ENCODE measurements at places on chromosomes 13 and 19.
A peak's percentile ranks its signal among the peaks of the same experiment; 100 is the strongest.

DNA sequence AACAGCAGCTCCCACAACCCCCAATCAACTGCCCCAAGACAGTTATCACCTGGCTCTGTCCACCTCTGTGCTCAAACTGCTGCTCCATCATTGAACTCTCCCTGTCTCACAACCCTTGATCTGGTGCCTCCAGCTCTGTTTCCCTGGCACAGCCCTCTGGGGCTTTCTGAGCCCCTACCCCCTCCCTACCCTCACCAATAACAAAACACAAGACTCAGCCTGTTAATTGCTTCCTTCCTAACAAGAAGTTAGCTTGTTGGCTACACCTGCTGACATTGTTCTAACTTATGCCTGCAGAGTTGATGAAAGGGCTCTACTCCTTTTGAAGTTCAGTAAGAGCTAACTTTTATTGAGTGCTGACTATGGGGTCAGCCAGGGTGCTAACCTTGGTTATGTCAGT, 99.4 kb upstream of the FNDC3A start:
- DNase-seq, result no peak

DNA sequence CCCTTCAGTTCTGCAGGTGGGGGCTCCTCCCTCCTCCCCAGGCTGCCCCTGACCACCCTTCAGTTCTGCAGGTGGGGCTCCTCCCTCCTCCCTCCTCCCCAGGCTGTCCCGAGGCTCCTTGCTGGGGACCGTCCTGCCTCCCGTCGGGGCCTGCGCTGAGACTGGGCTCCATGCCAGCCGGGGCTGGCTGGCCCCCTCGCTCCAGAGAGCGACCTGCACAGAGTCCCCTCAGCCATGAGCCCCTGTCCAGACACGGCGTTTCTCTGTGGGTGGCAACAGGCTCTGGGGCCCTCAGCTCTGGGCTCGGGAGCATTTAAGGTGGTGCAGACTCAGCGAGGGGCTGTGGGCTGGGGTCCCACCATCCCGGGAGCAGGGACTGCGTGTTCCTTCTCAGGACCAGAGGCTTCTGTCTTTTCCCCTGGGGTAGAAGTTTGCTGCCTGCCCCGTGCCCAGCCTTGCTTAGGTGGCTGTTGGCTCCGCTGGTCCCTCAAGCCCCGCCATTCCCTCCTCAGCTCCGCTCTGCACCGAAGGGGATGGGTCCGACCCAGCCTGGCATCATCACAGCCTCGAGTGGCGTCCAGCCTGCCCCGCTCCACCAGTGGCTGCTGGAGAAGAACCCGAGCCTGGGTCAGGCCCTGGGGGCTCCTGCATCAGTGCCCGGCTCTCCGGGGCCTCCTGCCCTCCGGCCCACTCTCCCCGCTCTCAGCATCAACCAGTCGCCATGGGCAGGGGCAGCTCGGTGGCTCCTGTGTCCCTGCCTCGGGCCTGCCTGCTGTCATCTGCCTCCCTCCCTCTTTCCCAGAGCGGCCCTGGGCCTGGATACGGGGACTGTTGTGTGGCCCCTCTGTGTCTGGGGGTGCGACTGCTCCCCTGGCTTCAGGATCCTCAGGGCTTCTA, 27.6 kb downstream of the CSNK1G2 start:
- no peak for DNase-seq

DNA sequence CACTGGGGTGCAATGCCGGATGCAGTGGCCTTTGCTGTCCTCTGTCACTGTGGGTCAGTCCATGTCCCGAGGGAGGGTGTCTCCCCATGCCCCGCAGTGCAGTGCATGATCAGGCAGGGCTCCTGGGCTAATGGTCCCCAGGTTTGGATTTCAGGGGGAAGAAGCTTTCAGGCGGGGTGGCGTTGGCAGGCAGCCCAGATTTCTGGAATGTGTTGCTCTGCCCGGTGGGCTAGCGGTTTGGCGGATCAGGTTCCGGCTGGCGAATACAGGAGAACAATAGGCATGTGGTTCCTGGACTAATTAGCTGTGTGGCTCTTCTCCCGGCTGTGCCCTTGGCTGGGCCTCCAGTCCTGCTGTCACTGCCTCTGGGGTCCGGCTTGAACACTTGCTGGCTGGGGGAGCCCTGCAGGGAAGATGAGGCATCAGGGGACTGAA, 141.3 kb downstream of the FGF9 start:
- DNase-seq, result no peak

DNA sequence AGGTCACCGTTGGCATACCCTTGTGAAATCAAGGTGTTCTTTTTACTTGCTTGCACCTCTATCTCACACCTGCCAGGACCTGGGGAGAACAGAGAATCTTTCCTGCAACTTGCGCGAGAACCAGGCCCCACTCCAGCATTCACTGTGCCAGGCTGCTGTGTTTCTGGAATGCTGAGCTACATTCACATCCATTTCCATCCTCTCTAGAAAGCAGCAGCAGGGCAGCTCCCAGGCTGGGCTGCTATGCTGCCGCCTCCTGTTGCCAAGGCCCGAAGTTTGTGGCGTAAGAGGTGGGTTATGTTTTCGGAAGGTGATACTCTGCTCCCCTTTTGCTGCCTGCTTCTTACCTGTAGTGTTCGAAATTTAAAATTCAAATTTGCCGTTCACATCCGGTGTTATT, 464.1 kb downstream of the KLF5 start:
- DNase-seq, result peak; percentile 68

- DNase-seq, result no peak
These were observed 6.3 kb downstream of the MIDN start for GRCh38 chr19:1254530-1255185.

DNA sequence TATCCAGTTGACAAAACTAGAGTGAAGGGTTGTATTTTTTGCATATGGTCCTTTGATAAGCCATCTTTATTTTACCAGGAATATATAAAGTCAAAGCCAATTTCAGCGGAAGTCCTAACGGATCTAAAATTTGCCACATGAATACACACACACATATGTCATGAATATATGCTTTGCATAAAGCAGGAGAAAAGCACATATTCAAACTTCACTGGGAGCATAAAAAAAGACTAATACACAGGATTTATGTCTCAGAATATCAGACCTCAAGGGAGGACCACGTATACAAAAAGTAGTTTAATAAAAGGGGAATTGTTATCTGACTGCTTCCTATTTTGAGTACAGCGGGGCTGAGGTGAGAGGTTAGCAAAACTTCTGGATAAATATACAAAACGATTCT, 308.7 kb downstream of the PCDH9 start:
- DNase-seq, result no peak

DNA sequence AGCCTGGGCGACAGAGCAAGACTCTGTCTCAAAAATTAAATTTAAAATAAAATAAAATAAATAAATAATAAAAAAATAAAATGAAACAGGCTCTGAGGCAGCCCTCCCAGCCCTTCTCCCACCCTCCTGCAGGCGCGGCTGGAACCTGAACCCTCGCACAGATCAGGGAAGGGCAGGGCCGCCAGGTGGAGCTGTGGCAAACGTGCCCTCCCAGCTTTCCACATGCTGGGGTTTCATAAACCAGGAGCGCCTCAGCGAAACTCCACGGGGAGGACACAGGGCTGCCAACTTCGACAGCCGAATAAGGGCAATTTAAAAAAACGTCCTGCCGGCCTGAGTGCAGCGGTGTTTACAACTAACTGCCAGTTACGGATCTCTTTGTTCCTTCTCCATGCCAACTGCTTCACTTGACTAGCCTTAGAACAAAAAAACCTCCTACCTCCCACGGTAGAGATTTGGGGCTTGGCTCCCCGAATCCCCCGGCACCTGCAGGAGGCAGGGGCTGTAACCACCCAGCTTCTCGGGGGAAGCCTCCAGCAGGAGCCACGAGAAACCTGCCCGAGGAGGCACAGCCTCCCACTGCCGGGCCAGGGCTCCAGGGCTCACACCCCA, 15.9 kb downstream of the ZNF787 start:
- no peak for DNase-seq

- no peak for DNase-seq
These were observed 4.0 kb upstream of the PNMA8B start for GRCh38 chr19:46499692-46500091.

DNA sequence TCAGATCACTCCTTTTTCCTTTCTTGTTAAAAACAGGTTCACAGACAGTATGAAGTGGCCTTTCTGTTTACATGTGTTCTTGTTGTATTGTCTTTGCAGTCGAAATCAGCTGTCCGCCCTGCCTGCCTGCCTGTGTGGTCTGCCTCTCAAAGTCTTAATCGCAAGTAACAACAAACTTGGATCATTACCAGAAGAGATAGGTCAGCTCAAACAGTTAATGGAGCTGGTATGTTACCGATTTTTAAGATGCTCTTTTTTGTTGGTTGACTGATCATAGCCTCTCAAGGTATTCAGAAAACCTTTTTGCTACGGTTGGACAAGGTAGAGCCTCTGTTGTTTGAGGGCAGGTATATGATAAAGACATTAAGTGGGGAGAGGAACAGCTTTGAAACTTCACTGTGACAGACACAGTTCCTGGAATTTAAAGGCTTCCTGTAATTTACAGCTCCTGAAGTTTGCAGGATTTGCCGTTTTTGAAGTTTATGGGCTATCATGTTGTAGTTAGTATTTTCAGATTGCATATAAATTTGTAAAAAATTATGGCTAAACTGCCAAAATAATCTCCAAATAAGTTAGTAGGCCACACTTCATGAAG, 116.1 kb downstream of the LRCH1 start:
- DNase-seq, result no peak

- DNase-seq, result peak; percentile 22
These were observed at the start of gene TDRD3 for GRCh38 chr13:60396783-60397703. TDRD3 (plus strand) TSS chr13:60397220; CDS start chr13:60397365, 145 bp downstream.

GRCh38 chr13:44068737-44069136, 189.0 kb downstream of the LACC1 start:
- DNase-seq, result no peak

DNA sequence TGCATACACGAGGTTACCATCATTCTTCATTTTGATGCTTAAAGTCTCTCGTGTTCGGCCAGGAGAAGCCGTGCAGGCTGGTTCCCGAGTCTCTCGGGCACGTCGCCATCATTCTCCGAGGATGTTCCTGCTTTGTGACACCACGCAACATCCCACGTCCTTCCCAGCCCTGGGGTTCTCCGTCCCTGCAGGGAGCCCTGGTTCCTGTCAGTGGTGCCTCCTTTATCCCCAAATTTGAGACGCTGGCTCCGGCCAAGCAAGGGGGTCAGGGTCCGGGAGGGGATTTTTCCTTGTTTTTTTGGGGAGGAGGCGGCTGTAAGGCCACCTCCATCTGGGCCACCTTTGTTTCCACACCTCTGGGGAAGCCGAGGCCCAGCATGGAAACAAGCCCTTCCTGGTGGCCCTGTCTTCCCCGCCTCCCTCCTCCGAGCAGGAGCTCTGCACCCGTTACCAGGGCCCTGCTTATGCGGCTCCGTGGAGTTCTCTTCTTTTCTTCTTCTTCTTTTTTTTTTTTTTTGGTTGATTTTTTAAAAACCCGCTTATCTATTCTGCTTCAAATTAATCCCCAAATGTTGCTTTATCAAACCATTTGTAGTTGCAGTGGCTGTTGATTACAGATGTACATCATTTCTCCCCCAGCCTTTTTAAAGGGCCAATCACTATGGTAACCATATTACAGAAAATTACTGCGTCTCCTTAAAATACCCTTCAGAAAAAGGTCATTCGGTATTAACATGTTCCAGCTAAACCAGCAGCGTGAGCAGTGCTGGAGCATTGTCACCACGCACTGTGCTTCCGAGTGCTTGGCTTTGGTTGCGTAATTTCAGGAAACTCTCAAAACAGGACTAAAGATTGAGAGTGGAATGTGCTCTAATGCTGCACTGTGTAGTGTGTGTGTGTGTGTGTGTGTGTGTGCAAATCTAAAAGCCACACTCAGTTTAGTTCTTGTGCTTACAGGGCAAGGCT, 50.4 kb downstream of the TEX29 start:
- no peak for DNase-seq
